ENCODE measurements at places on chromosomes 2 and 18. TPM values are rescaled to one million over a fixed set of nuclear protein-coding genes. Genes with fewer than 3 reads are reported as not detected.

DNA sequence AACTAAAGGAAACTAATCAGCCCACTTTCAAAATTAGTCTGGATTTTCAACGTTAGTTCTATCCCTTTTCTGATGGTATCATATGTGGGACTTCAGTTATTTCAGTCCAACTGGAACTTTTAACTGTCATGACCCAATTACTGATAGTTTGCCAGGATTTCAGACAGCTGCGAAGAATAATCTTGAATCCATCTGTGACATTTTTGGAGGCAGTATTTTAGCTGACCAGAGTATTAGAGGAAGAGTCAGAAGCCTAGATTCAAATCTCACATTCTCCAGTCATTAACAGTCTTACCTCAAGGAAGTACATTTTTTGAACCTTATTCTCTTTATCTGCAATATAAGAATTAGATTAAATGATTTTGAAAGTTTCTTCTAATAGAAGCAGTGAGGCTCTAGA, 81.3 kb downstream of the PTRHD1 start:
- DNase-seq = no peak

- DNase-seq = no peak
Measured at GRCh38 chr2:75389271-75389670, 171.5 kb downstream of the EVA1A start.

DNA sequence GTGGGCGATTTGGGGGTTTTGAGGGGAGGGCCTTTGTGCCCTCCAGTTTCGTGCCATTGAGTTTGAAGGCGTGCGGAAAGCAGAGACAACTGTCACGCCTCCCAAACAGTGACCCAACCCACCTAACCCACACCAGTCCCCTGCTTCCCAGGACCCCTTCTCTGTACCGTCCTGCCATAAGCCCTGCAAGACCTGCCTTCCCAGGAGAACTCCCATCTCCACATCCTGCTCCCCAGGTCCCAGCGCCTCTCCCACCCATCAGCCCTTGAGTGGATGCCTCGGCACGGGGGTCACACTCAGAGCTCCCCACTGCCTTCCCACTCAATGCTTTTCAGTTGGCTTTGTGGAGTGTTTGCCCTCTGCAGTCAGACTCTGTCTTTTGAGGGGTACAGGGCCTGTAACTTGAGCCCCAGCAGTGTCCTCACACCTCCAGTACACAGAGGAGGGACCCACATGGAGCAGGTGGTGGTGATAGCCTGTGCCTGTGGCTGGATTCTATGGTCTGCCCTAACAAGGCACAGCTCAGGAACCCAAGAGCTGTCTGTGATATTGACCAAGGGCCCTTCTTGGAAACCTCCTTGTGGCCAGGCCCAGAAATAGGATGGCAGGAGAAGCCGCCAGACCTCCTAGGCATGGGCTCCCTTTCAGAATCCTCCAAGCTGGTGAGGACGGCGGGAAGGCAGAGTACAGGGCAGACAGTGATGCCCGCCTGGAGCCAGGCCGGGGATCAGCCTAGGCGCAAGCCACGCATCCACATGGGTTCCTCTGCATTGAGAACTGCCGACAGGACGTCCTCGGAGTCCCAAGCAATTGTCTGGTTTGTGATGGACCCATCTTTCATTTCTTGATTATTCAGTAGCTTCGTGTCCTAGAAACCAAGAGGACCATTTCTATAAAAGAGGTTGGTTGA, 44.4 kb upstream of the SMAD7 start:
- no peak for DNase-seq

DNA sequence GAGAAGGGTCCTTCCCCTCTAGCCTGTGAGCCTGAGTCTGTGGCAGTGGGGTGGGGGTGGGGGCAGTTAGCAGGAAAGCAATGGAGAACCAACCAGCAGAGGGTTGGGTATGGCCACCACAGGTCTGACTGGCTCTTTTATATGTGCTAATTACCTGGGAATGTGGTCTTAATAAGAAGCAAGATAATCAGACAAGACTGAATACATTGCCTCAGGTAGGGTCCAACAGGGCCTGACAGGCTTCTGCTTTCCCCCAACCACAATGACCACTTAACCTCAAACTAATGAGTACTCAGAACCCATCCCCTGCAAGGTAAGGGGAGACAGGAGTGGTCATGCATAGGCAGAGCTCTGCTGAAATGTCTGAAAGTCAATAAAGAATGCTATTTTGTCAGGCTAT, 39.2 kb upstream of the GALNT1 start:
- no peak for DNase-seq

Gene ZSCAN30
- total RNA-seq = 18.8 TPM
